MCF 10A (cell line): ENCODE measurements at places on chromosomes 16 and 17.

GRCh38 chr16:81734632-81735434 lies 44.3 kb upstream of the PLCG2 start:
- H3K36me3 ChIP-seq = peaks cover 7% of the 10 kb centered on the region
- H3K27me3 ChIP-seq = no peaks in the 10 kb centered on the region
- no peak overlapping the region for H3K27ac ChIP-seq

DNA sequence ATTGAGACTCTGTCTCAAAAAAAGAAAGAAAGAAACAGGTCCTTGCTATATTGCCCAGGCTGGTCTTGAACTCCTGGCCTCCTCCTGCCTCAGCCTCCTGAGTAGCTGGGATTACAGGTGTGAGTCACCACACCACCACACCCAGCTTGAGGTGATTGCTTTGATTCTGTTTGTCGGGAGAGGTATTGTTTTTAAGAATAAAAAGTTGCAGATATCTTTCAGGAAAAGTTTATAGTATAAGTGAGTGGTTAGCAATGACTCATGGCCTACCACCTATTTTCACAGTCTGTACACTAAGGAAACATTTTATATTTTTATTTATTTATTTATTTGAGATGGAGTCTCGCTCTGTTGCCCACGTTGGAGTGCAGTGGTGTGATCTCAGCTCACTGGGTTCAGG lies 45.0 kb downstream of the RHOT1 start:
- no peak overlapping the region for H3K27ac ChIP-seq
- H3K4me1 ChIP-seq = peaks cover 5% of the 10 kb centered on the region
- H3K27me3 ChIP-seq = no peaks in the 10 kb centered on the region
- H3K36me3 ChIP-seq = peaks cover 47% of the 10 kb centered on the region
- no peak for DNase-seq

DNA sequence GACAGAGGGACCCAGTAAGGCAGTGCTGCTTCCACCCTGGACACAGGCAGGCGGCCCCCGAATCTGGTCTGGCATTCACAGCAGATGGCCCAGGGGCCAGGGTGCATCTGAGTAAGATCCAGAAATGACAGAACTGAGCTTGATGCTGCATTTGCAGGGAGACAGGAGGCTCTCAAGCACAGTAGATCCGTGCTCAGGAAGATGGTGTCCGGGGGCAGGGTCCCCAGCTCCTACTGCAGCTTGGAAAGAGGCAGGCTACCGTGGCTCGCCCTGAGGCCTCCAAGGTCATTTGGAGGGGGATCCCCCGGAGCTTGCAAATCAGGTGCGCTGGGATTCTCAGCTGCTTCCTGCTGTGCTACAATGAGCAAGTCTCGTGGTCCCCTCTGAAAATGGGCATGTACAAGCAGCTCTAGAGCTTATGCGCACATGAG lies 2.2 kb downstream of the C16orf95 start:
- DNase-seq = no peak
- H3K27ac ChIP-seq = no peak overlapping the region
- peaks cover 6% of the 10 kb centered on the region for H3K4me1 ChIP-seq
- no peaks in the 10 kb centered on the region for H3K36me3 ChIP-seq
- no peaks in the 10 kb centered on the region for H3K27me3 ChIP-seq
- H3K4me3 ChIP-seq = no peak overlapping the region

GRCh38 chr16:86510465-86511261 lies at the start of gene FOXF1:
FOXF1 (plus strand) TSS chr16:86510527; CDS start chr16:86510570, 43 bp downstream.
- H3K27ac ChIP-seq = no peak within 1 kb of the TSS
- no peak for DNase-seq
- peak within 1 kb of the TSS; percentile 72 for H3K4me3 ChIP-seq
- H3K27me3 ChIP-seq = peaks cover 71% of the 10 kb centered on the region
- peaks cover 8% of the 10 kb centered on the region for H3K4me1 ChIP-seq

- H3K27ac ChIP-seq = no peak overlapping the region
- H3K27me3 ChIP-seq = peaks cover 35% of the 10 kb centered on the region
- DNase-seq = no peak
Measured at GRCh38 chr16:27822996-27823395, 240.5 kb downstream of the GSG1L start.

GRCh38 chr17:59149051-59149450 lies 5.9 kb downstream of the SKA2 start:
- peak; percentile 31 for DNase-seq
- H3K27me3 ChIP-seq = no peaks in the 10 kb centered on the region
- H3K4me3 ChIP-seq = no peak overlapping the region
- H3K27ac ChIP-seq = peak overlapping the region; percentile 44

GRCh38 chr17:16583781-16584180 lies 14.8 kb upstream of the ZNF287 start:
- no peak for DNase-seq
- no peaks in the 10 kb centered on the region for H3K27me3 ChIP-seq
- peak overlapping the region; percentile 66 for H3K4me3 ChIP-seq
- H3K36me3 ChIP-seq = no peaks in the 10 kb centered on the region

DNA sequence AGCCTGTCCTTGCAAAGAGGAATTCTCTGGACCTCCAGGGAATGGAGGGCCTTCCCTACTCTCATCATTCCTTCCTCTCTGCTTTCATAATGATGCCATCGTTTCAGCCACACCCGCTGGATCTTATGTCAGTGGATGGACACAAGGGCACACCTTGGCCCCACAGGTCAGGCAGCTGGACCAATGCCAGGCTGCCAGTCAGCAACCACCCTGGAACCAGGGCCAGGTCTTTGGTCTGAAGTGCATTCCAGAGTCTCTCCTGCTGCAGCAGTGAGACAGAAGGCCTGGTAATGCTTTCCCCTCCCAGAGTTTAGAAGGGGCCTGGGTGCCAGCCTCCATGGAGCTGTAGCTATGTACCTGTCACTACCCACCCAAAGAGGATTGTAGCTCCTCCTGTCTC lies 7.4 kb downstream of the C1QL1 start:
- H3K36me3 ChIP-seq = no peaks in the 10 kb centered on the region
- H3K4me3 ChIP-seq = no peak overlapping the region

DNA sequence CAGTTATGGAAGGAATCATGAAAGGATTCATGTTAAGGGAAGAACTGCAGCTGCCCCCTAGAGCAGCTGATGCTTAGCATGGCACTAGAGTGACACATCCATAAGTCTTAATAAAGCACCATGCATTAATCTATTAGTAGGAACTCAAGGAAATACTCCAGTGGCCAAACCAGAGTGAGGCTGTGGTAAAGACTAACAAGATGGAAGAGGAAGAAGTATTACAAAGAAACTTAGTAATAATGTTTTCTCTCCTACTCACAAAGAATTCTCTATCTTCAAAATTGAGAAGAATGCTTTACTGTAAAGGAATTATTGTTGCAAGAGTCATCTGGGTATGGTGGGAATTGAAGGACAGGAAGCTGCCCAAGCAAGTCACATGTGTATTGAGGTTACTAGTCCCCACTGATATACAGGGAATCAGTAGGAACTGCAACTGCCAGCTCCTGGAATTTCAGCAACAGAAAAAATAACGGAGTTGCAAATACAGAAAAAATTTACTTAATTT lies 29.9 kb upstream of the TOM1L1 start:
- H3K36me3 ChIP-seq = no peaks in the 10 kb centered on the region
- no peak overlapping the region for H3K4me3 ChIP-seq
- H3K4me1 ChIP-seq = no peaks in the 10 kb centered on the region
- H3K27ac ChIP-seq = no peak overlapping the region
- no peaks in the 10 kb centered on the region for H3K27me3 ChIP-seq

DNA sequence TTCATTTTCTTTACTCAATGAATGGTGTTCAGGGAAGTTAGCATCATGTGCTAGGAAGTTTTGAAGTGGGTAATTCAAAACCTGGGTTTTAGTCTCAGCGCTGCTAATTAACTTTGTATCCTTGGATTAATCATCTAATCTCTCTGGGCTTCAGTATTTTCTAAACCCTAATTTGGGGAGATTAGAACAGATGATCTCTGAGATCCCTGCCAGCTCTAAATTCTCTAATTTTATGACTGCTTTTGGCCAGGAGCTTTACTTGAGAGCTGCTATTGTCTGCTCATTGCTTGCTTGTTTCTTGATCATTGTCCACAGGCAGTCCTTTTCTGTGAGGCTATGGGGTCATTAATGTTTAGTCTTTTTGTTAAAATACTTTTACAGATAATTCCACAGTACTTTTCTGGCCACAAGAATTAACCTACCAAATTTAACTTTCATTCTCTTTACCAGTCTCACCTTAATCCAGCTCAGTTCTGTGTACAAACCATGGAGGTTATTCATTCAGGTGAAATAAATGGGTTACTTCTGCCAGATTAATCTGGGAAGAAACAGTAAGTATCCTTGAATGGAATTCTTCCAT lies 28.4 kb upstream of the VWA3A start:
- no peak overlapping the region for H3K4me3 ChIP-seq
- peaks cover 23% of the 10 kb centered on the region for H3K4me1 ChIP-seq
- no peak for DNase-seq
- peaks cover 6% of the 10 kb centered on the region for H3K36me3 ChIP-seq
- no peaks in the 10 kb centered on the region for H3K27me3 ChIP-seq
- no peak overlapping the region for H3K27ac ChIP-seq

GRCh38 chr16:83550183-83550569 lies 257.6 kb upstream of the HSBP1 start:
- H3K4me1 ChIP-seq = no peaks in the 10 kb centered on the region
- H3K27me3 ChIP-seq = no peaks in the 10 kb centered on the region
- H3K4me3 ChIP-seq = no peak overlapping the region
- peaks cover 10% of the 10 kb centered on the region for H3K36me3 ChIP-seq
- DNase-seq = no peak

GRCh38 chr17:5241861-5242671 lies 7.4 kb upstream of the SCIMP start:
- H3K27ac ChIP-seq = no peak overlapping the region
- H3K36me3 ChIP-seq = no peaks in the 10 kb centered on the region
- no peak for DNase-seq
- no peaks in the 10 kb centered on the region for H3K4me1 ChIP-seq

- no peak for DNase-seq
- H3K4me1 ChIP-seq = no peaks in the 10 kb centered on the region
- H3K36me3 ChIP-seq = peaks cover 22% of the 10 kb centered on the region
- H3K27me3 ChIP-seq = no peaks in the 10 kb centered on the region
- no peak overlapping the region for H3K27ac ChIP-seq
- no peak overlapping the region for H3K4me3 ChIP-seq
Measured at GRCh38 chr16:84585886-84586285, 32.0 kb downstream of the COTL1 start.

DNA sequence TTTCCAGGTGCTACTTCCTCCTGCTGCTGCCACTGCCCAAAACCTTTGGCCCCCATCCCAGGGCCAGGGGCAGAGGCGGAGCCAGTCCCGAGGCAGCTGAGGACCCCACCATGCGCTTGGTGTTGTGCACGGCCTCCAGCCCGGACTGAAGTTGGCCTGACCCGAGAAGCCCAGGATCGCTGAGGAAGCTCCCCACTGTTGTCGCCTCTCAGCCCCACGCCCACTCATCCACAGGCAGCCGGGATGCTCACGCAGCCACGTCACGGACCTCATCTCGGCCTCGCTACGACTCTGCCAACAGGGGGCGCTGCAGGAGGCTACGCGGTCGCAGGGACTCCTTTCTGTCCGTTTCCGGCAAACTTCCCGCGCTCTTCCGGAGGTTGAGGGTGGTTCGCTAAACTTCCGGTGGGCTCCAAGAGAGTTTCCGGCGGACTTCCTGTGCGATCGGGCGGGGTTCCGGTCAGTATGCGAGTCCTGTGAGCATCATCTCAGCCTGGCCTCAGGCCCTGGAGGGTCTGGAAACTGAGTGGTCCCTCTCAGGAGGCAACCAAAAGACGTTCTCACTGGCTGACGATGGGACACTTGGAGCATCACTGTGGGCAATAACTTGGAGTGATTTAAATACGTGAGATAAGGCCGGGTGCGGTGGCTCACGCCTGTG lies 12.4 kb downstream of the ZG16B start:
- H3K36me3 ChIP-seq = no peaks in the 10 kb centered on the region
- no peak overlapping the region for H3K27ac ChIP-seq

GRCh38 chr17:37447641-37448040 lies 41.0 kb downstream of the TADA2A start:
- H3K27ac ChIP-seq = peak overlapping the region; percentile 33
- peaks cover 22% of the 10 kb centered on the region for H3K4me1 ChIP-seq

GRCh38 chr17:80876950-80877728 lies 114.5 kb upstream of the CHMP6 start:
- no peak overlapping the region for H3K27ac ChIP-seq
- peaks cover 22% of the 10 kb centered on the region for H3K36me3 ChIP-seq
- no peak overlapping the region for H3K4me3 ChIP-seq
- H3K4me1 ChIP-seq = peaks cover 9% of the 10 kb centered on the region

GRCh38 chr17:51741458-51741857 lies 417.1 kb downstream of the CA10 start:
- H3K27ac ChIP-seq = no peak overlapping the region
- no peaks in the 10 kb centered on the region for H3K27me3 ChIP-seq
- H3K36me3 ChIP-seq = no peaks in the 10 kb centered on the region
- H3K4me3 ChIP-seq = no peak overlapping the region

GRCh38 chr17:79555543-79555942 lies 55.3 kb downstream of the RBFOX3 start:
- H3K27ac ChIP-seq = no peak overlapping the region
- no peak overlapping the region for H3K4me3 ChIP-seq
- no peak for DNase-seq
- peaks cover 6% of the 10 kb centered on the region for H3K36me3 ChIP-seq
- no peaks in the 10 kb centered on the region for H3K4me1 ChIP-seq
- peaks cover 60% of the 10 kb centered on the region for H3K27me3 ChIP-seq
